ENCODE measurements at places on chromosomes 16 and 17.

- DNase-seq = no peak
Measured at GRCh38 chr17:50043290-50044148, 12.4 kb upstream of the ITGA3 start.

DNA sequence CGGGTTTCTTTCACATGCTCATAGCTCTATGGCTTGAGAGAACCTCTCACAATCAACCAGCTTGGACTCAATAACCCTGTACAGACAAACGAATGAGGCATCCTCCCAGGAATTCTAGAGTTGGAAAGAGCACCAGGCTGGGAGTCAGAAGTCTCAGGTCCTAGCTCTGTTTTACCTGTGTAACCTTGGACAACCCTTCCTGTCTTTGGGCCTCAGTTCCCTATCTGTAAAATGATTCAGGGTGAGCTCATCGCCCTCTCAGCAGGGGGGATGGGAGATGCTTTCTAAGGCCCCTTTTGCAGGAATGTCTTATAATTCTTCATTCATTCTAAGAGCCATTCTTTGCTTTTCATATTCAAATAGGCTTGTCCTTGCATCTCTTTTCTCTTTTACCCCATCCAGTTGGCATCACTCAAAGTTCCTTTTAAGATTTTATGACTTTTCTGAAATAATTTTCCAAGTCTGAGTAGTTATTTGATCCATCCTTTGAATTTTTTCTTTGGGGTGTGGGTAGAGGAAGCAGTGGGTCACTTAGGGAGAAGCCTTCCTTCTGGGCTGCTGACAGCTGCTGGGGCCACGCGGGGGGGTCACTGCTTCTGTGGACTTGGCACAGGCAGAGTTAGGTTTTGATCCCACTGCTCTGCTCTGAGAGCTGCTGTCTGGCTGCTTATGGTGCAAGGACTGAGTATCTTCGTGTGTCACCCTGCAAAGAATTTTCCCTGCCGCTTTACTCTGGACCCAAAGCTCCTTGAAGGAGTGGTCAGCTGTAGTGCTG lies 102.7 kb downstream of the UTP18 start:
- DNase-seq = no peak

GRCh38 chr17:39820541-39820940 lies 43.6 kb downstream of the IKZF3 start:
- DNase-seq = no peak

- no peak for DNase-seq
Measured at GRCh38 chr17:82287868-82288801, 14.6 kb upstream of the CSNK1D start.

DNA sequence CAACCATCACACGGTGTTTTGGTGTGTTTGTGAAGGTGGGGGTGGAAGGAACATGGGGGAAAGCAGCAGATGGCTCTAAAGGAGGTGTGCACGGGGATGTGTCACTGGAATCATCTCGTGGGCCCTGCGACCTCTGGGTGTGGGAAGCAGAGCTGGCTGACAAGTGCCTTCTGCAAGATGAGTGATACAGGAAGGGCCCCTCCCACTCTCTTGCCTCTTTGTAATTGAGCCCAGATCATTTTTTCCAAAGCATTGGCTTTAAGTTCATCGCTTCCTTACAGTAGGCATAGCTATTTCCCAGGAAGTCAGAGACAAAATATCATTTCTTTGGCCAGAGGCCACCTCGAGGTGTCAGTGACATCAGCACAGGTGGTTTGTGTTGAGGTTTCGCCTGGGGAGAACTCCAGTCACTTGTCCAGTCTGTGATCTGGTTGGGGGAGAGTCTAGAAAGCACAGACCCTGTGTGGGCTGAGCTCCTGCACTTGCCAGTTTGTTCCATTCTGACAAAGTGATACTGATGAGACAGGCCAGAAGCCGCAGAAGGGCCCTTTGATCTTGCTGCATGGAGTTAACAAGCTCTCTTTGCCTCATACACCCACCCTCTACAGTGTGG lies 20.6 kb upstream of the SNTB2 start:
- DNase-seq = no peak

DNA sequence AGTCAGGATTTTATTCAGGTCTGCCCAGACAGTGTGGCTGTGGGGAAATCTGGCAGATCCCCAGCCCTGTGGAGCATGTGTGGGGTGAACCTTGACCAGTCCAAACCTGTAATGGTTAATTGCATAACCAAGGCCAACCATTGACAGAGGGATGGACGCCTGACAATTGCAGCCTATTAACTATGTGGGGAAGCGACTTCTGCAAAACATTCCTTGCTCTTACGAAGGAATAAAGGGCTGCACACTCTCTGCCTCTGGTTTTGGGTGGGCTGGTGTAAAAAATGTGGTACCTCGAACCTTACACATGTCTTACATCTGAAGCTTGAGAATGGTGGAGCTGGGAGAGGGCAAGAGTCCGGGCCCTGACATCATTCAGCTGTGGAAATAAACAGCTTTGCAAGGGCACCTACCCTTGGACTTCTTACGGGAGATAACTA lies 35.8 kb downstream of the MAF start:
- no peak for DNase-seq

- DNase-seq = no peak
Measured at GRCh38 chr17:50635732-50635981, 976 bp downstream of the ABCC3 start.

DNA sequence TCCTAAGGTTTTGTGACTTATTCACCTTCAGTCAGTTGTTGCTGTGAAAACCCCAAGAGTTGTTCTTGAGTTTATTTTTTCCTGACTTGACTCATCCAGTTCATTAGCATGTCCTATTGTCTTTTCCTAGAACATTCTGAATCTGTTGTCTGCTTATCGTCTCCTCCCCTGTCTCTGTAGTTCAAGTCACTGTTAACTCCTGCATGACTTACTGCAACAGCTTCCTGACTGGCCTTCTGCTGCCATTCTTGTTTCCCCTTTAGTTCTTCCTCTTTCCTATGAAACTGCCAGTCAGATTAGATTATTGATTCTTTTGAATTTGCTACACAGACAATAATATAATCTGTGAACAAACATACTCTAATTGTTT lies 161.5 kb downstream of the FTO start:
- DNase-seq = no peak

GRCh38 chr16:48250520-48251278 lies 3.4 kb upstream of the ABCC11 start:
- DNase-seq = no peak

DNA sequence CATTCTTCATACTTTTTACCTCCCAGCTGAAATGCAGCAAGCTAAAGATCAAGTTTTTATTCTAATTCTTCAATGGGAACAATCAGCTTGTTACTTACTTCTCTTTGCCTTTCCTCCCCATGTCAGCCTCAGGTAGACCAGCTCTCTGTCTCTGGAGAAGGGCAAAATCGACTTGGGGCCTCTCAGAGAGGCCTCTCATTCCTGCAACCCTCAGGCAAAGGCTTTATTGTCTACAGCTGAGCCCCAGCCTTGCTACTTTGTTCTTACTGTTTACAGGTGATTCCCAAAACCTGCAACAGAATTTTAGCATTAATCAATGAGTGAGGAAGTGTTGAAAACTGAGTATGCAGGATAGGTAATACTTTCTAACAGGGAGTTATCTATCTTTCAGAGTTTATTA lies 148.6 kb downstream of the KIF2B start:
- no peak for DNase-seq

- no peak for DNase-seq
Measured at GRCh38 chr17:59494757-59495368, 70.5 kb upstream of the DHX40 start.

GRCh38 chr16:14131774-14132695 lies 60.9 kb downstream of the MRTFB start:
- DNase-seq = no peak

GRCh38 chr16:86277221-86277620 lies 233.1 kb upstream of the FOXF1 start:
- peak; percentile 26 for DNase-seq

GRCh38 chr16:27786221-27786922 lies 236.4 kb downstream of the KATNIP start:
- DNase-seq = peak; percentile 81

DNA sequence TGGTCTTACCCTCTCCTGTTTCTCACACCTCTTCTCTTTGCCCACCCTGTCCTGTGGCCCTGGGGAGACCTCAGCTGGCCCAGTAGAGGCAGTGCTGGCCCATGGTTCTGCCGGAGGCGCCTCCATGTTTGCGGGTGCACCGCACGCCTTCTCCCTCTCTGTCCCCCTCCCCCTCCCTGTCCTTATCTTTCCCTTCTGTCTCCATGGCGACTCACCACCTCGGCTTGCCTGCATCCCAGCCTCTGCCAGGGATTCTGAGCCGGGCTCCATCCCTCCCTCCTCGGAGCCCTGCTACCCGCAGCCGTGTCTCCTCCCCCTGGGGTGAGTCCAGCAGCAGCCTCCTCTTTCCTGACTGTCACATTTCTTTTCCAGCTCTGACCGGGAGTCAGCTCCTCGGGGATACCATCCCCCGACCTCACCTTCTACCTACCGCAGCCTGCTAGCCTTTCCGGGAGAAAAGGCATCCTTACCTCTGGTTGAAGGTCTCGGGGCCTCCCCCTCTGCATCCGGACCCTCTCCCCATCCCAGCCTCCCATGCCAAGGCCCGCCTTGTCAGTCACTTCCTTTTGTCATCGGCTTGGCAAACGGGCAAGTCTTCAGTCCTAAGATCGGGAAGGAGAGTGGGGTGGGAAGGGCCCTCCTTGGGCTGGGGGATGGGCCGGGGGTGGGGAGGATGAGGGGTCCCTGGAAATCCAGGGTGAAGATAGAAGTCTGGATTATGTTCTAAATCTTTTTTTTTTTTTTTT lies at the start of gene RNF112:
RNF112 (plus strand) TSS at position 358 of the 746 bp plus-strand sequence; CDS start at position 535, 177 bp downstream.
- DNase-seq = peak; percentile 75

DNA sequence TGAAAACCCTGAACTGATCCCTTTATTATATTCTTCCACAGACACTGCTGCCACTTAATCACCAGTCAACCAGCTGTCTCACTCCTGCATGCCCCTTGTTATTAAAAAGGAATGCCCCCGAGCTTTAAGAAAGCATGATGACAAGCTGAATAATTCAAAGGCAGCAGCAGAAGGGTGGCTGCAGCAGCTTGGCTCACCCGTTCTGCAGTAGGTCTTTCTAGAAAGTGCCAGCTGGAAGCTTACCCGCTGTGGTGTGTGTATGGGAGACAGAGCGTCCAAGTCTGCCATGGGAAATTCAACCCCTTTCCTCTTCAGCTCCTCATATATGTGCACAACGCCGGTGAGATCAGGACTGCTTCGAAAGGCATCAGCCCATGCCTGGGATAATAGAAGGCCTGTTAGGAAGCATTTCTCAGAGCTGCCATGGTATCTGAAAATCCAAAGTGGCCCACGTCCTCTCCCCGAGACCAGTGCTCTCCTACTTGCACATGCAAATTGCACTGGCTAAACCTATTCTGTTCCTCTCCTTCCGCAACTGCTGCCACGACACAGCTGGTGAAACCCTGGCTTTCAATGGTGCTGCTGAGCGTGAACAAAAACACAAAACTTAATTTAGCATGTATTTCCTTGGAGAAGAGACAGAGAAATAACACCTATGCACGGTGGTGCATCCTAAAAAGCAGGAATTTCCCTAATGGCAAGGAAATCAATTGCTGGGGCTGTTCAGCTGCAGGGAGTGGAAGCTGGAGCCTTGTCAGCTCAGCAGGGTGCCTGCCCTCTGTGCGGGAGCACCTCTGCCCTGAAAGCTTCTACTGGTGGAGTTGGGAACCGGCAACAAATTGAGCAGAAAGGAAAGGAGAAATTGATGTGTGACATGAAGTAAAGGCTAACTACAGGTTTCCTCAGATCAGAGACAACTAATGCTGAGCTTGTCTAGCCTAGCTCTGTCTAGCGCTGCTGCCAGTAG lies 47.9 kb upstream of the SREBF1 start:
- peak; percentile 69 for DNase-seq

DNA sequence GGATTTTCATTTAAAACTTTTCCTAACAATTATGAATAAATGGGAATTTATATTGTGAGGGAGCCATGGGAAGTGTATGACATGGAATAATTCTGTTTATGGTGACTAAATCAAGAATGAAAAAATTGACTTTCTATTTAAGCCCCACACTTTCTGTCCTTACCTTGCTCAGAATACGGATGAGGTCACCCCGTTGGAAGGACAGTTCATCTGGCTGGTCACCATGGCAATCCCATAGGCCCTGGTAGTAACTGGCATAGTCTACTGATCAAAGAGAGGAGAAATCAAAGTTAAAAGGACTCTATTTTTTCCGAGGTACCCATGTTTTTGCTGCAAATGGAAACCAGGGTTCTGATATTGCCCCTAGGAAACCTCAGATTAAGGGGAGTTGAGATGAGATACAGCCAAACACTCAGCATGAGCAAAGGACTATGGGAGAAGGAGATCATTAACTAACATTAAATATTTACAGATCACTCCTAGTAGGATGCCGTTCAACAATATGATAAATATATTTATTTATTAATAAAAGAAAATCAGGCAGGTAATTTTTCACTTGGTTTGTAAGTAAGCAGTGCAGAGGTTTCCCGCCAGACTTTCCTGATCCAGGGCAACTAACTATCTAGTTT lies 54.9 kb downstream of the SNX11 start:
- DNase-seq = no peak

DNA sequence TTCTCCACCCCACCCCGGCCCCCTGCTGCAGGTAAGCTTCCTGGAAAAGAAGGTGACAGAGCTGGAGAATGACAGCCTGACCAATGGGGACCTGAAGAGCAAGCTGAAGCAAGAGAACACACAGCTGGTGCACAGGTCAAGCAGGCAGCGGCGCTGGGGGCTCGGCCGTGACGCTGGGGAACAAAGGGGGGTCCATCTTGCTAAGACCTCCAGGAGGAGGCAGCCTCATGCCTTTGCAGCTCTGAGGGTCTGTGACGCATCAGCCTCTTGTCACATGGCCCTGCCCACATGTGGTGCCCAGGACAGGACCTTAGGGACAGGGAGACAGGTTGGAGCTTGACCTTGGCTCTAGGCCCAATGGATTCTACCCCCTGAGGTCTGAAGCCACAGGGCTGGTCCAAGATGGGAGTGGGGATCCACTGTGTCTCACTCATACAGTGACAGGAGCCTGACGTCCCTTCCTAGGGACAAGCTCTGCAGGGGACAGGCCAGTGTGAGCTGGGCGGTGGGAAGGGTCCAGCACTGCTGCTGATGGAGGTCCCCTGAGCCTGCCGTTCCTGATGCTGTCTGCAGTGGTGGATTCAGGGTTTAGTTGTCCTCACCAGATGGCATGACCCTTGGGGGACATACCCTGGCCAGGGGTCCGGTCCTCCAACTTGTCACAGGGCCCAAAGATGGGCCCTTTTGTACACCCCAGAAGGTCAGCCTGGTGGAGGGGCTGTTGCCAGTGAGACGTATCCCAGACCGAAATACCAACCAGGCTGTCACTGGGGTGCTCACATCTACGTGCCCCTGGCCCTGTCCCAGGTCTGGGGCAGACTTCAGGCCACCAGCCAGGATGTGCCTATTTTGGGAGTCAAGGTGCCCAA lies 132.6 kb downstream of the RAB11FIP4 start:
- no peak for DNase-seq

GRCh38 chr17:51188271-51188833 lies 22.1 kb downstream of the NME2 start:
- peak; percentile 11 for DNase-seq

- DNase-seq = no peak
Measured at GRCh38 chr17:12659500-12659899, 6.2 kb upstream of the MYOCD start.

DNA sequence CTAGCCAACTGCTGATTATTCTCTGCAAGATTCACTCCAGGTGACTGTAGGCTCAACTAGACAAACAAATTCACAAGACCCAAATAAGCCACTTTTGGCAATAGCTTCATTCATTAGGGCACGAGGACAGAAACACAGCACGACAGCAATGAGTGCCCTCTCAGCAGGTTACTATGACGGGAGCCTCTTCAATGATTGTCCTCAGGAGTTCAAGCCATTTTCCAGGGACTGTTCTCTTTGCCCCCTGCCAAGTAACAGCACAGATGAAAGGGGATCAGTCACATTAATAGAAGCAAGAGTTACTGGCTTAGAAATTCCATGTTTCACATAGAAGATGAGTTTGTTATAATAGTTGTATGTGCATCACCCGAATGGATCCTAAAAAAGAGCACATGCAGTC lies 712.2 kb downstream of the CDH8 start:
- DNase-seq = peak; percentile 12
